ENCODE measurements at places on chromosomes 1 and 21. TPM values are rescaled to one million over a fixed set of nuclear protein-coding genes. Genes with fewer than 3 reads are reported as not detected.

- DNase-seq, result no peak
Measured at GRCh38 chr1:204702552-204703267, 17.2 kb upstream of the LRRN2 start.

GRCh38 chr1:244173769-244174168 is 122.7 kb downstream of the ZBTB18 start:
- DNase-seq, result peak; percentile 70

DNA sequence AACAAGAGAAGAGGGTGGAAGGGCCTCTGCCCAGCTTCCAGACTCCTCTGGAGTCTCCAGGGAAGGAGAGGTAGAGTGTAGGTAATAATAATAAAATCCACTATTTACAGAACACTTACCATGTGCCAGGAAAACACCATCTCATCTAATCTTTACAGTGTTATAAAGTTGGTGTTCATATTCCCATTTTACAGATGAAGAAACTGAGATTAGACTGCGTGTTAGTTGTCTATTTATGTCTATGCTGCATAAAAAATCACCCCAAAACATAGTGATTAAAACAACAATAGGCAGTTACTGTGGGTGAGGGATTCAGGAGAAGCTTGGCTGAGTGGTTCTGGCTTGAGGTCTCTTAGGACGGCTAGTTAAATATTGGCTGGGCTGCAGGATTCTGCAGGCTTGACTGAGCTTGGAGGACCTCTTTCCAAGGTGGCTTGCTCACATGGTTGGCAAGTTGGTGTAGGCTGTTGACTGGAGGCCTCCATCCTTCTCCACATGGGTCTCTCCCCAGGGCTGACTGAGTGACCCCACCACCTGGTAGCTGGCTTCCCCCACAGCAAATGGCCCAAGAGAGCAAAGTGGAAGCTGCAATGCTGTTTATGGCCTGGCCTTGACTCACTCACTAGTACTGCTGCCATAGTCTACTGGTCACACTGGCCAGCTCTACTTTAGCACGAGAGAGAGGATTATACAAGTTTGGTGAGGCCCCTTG is 6.5 kb upstream of the ALX3 start:
- no peak for DNase-seq

CNR2 gene
- not detected for total RNA-seq

PLA2G2F gene
- total RNA-seq, result not detected
